ENCODE measurements at places on chromosomes 1 and 21. TPM values are rescaled to one million over a fixed set of nuclear protein-coding genes. Genes with fewer than 3 reads are reported as not detected.

- H3K27ac ChIP-seq, result no peak overlapping the region
- no peaks in the 10 kb centered on the region for H3K4me1 ChIP-seq
- H3K36me3 ChIP-seq, result no peaks in the 10 kb centered on the region
- DNase-seq, result no peak
- H3K27me3 ChIP-seq, result peaks cover 12% of the 10 kb centered on the region
- H3K4me3 ChIP-seq, result no peak overlapping the region
These were observed 2.2 kb upstream of the HSD3B1 start for GRCh38 chr1:119504831-119505230.

GRCh38 chr1:111904478-111905218 is 84.8 kb downstream of the KCND3 start:
- no peak for DNase-seq
- no peak overlapping the region for H3K4me3 ChIP-seq
- H3K4me1 ChIP-seq, result no peaks in the 10 kb centered on the region
- no peak overlapping the region for H3K27ac ChIP-seq

DNA sequence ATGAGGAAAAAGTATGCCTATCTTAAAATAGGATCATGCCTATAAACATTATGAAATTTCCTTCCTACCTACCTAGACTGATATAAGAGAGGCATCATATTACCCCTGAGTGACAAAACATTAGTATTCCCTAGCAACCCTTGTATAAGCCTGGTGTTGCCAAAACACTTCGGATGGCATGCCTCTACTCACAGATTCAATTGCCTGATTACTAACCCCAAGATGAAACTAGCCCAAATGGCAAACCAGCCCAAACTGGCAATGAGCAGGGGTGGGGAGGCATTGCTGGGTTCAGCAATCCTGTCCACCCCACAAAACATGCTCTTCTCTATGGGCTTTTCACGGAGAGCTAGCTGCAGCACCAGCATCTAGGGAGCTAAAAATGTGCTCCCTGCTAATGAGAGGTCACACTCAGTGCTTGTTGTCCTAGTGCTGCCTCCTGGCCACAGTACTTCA is 13.9 kb downstream of the PALMD start:
- H3K4me1 ChIP-seq, result peaks cover 29% of the 10 kb centered on the region
- H3K36me3 ChIP-seq, result peaks cover 4% of the 10 kb centered on the region
- no peak overlapping the region for H3K4me3 ChIP-seq
- no peaks in the 10 kb centered on the region for H3K27me3 ChIP-seq

DNA sequence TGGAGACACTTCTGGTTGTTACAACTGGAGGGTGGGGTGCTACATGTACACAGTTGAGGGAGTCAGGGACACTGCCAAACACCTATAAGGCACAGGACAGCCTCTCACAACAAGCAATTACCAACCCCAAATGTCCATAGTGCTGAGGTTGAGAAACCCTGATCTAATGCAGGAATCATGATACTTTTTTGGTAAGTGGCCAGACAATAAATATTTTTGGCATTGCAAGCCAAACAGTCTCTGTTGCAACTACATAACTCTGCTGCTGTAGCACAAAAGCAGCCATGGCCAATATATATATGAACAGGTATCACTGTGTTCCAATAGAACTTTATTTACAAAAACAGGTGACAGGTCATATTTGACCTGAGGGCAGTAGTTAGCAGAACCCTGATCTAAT is 177.5 kb downstream of the ASTN1 start:
- peaks cover 4% of the 10 kb centered on the region for H3K36me3 ChIP-seq
- no peaks in the 10 kb centered on the region for H3K27me3 ChIP-seq
- H3K4me1 ChIP-seq, result peaks cover 46% of the 10 kb centered on the region

GRCh38 chr1:41101950-41102607 is 80.6 kb upstream of the SLFNL1 start:
- no peaks in the 10 kb centered on the region for H3K36me3 ChIP-seq
- no peak overlapping the region for H3K4me3 ChIP-seq
- no peaks in the 10 kb centered on the region for H3K27me3 ChIP-seq
- H3K27ac ChIP-seq, result peak overlapping the region; percentile 39
- H3K4me1 ChIP-seq, result peaks cover 13% of the 10 kb centered on the region

TTC22 gene
- total RNA-seq, result 3.1 TPM

GRCh38 chr1:244337839-244338238 is 113.9 kb downstream of the ADSS2 start:
- no peak overlapping the region for H3K4me3 ChIP-seq
- no peaks in the 10 kb centered on the region for H3K27me3 ChIP-seq
- no peak overlapping the region for H3K27ac ChIP-seq
- no peaks in the 10 kb centered on the region for H3K36me3 ChIP-seq

GRCh38 chr1:59511476-59512465 is 214.9 kb downstream of the FGGY start:
- no peak overlapping the region for H3K27ac ChIP-seq
- H3K4me3 ChIP-seq, result no peak overlapping the region
- peaks cover 6% of the 10 kb centered on the region for H3K4me1 ChIP-seq

GRCh38 chr1:210687582-210688279 is 359.0 kb downstream of the HHAT start:
- no peak overlapping the region for H3K4me3 ChIP-seq
- peak; percentile 71 for DNase-seq
- no peak overlapping the region for H3K27ac ChIP-seq
- peaks cover 7% of the 10 kb centered on the region for H3K4me1 ChIP-seq
- H3K36me3 ChIP-seq, result no peaks in the 10 kb centered on the region
- H3K27me3 ChIP-seq, result no peaks in the 10 kb centered on the region

POLR3C gene
- 96.8 TPM for total RNA-seq

GRCh38 chr1:12851779-12852178 is 3.3 kb upstream of the HNRNPCL1 start:
- no peak overlapping the region for H3K4me3 ChIP-seq
- no peaks in the 10 kb centered on the region for H3K4me1 ChIP-seq
- peak; percentile 22 for DNase-seq
- peak overlapping the region; percentile 71 for H3K27ac ChIP-seq

PDXK gene
- 210 TPM for total RNA-seq

LHX8 gene
- not detected for total RNA-seq

LAD1 gene
- total RNA-seq, result 40.9 TPM

NENF gene
- total RNA-seq, result 110 TPM

All from MCF 10A (cell line).